Mesendoderm (in vitro differentiated cells): ENCODE measurements at places on chromosomes 1 and 21.

DNA sequence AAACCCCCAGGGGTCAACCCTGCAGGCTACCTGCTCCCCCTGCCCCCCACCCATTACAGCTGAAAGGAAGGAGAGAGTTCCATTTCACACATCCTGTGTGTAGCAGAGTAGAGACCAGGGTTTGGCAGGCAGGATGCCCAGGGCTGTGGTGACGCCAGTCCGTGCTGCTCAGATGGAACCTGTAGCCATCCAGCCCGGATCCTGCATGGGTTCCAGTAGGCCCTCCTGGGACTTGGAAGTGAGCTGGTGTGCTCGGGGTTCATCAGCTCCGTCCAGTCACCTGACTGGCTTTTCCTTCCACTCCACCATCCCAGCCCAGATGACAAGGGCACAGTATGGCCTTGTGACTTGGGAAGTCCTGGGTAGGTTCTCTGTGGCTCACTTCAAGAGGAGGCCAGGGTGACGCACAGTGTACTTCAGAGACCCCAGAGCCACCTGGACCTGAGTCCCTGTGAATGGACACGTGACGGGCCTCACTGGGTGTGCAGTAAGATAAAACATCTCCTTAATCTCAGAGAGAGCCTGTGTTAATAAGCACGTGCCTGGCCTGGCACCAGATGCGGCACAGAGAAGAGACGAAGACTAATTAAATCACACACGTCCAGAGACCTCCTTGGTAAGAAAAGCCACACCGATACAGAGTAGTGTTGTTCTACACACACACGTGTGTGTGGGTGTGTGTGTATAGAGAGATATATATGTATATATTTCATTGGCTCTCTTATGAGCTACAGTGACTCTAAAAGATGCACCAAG lies 16.0 kb downstream of the ITPKB start:
- no peaks in the 10 kb centered on the region for H3K36me3 ChIP-seq
- H3K4me3 ChIP-seq, result no peak overlapping the region
- DNase-seq, result no peak
- no peak overlapping the region for H3K27ac ChIP-seq

DNA sequence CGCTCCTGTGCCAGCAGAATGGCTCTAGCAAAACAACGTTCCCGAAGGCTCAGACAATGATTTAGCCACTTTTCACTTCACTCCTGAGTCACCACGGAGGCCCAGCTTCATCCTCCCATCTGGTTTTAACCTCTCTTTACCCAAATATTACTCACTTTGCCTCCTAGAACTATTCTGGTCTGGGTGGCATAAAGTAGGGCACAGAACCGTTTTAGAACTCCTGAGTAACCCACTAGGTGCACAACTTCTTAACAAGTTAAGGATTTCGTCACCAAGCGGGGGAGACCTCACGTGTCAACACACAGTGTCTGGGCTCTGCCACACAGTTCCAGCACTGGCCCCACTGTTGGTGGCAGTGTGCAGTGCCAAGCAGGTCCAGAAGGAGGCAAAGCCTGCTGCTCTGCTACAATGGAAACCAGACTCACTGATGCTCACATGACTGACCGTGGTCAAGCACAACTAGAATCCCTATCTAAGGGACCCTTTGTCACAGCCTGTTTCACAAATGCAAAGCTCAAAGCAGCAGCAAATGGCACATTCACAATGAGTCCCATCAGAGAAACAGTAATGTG lies 121.7 kb downstream of the SIPA1L2 start:
- H3K4me1 ChIP-seq, result peaks cover 18% of the 10 kb centered on the region
- H3K36me3 ChIP-seq, result no peaks in the 10 kb centered on the region
- peak; percentile 84 for DNase-seq

GRCh38 chr1:8554956-8555534 lies 237.1 kb downstream of the SLC45A1 start:
- no peak overlapping the region for H3K27ac ChIP-seq
- no peak for DNase-seq
- no peak overlapping the region for H3K4me3 ChIP-seq
- peaks cover 2% of the 10 kb centered on the region for H3K4me1 ChIP-seq
- peaks cover 1% of the 10 kb centered on the region for H3K36me3 ChIP-seq

DNA sequence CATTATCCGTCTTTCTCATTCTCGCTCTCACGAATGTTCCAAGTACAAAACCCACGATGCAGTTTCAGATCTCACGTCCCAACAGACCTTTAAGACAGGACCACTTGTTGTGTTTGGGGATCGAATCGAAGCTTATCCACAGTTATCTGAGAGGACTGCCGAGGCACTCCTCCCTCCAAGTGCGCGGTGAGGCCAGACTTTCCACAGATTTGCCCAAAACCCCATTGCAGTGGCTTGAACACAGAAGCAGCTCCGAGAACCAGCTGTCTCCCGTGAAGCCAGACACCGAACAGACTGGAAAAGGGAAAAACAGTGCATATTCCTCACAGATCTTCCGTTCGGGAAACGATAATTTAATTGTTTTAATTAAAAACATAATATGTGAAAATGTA lies 46.5 kb upstream of the COL6A2 start:
- DNase-seq, result no peak
- H3K4me1 ChIP-seq, result peaks cover 8% of the 10 kb centered on the region
- no peaks in the 10 kb centered on the region for H3K27me3 ChIP-seq
- H3K4me3 ChIP-seq, result no peak overlapping the region
- no peaks in the 10 kb centered on the region for H3K36me3 ChIP-seq

DNA sequence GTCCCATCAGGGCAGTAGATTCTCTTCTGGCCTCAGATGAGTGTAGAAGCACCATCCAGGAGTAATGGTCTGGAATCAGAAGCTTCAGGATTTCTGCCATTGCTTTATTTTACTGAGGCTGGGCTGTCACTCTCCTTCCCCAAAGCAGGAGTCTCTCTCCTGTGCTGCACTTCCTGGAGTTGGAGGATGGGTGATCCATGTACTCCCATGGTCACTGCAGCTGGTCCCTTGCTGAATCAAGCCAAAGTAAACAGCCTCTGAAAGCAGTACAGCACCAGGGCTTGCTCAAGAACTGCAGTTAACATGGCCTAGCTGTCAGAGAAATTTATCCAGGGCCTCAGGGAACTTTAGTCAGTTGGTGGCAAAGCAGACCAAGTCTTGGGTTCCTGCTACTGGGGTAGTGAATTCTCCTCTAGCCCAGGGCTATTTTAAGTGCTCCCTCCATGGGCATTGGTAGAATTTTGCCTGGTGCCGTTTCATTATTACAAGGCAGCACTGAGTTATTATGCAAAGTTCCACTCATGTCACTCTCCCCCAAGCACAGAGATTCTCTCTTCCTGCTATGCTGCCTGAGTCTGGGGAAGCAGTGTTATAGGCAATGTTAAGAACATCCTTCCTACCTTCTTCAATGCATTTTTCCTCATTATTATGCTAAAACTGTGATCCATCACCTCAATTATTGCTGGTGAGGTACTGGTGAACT lies 29.5 kb downstream of the DRAM2 start:
- no peaks in the 10 kb centered on the region for H3K27me3 ChIP-seq
- DNase-seq, result no peak
- no peak overlapping the region for H3K27ac ChIP-seq
- no peak overlapping the region for H3K4me3 ChIP-seq

DNA sequence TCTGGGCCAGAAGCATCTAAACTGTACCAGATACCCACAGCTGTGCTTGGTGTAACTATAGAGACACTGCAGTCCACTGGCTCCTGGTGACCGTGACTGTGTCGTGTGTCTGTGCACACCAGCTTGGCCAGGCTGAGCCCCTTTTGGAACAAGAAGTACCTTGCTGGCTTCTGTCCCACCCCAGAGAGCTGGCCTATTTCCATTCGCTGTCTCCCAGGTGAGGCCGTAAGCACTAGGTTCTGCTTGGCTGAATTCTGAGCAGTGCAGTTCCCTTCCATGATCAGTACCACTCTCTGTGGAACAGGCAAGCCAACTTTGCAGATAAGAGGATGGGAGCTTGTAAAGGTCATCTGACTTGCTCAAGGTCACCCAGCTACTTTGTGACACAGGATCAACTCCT lies 119.9 kb upstream of the DNAH14 start:
- H3K36me3 ChIP-seq, result no peaks in the 10 kb centered on the region
- no peaks in the 10 kb centered on the region for H3K27me3 ChIP-seq
- no peak overlapping the region for H3K27ac ChIP-seq
- DNase-seq, result no peak

DNA sequence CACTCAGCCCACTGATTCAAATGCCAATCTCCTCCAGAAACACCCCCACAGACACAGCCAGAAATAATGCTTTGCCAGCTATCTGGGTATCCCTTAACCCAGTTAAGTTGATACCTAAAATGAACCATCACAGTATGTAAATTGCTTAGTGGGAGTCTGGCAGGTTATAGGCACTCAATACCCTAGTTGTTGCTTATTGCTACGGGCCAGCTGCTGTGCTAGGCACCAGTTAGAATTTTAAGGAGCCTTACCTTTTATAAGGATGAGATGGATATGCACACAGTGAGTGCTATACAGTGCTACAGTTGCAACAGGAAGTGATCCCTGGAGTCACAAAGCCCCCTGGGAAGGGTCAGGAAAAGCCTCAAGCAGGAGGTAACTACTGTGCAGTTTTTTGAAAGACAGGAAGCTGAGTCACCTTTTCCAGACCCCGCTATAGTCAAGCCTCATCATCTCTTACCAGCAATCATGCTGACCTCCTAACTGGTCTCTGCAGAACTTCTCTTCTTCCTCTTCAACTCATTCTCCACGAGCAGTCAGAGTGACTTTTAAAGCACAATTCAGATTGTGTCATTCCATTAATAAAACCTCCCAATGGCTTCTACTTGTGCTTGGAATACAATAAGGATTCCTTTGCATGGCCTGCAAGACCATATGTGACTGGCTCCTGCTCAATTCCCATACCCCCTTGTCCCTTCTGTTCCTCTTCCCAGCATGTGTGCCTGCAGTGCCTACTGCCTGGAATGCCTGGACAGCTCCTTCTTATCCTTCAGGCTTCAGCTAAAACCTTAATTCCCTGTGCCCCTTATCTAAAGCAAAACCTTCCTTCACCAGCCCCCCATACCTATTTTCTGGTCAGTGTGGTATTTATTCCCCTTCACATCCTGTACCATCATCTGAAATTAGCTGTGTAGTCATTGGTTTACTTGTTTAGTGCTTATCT lies 10.4 kb upstream of the TLR5 start:
- DNase-seq, result peak; percentile 57
- peaks cover 3% of the 10 kb centered on the region for H3K4me1 ChIP-seq
- no peak overlapping the region for H3K4me3 ChIP-seq
- no peaks in the 10 kb centered on the region for H3K36me3 ChIP-seq
- no peaks in the 10 kb centered on the region for H3K27me3 ChIP-seq

DNA sequence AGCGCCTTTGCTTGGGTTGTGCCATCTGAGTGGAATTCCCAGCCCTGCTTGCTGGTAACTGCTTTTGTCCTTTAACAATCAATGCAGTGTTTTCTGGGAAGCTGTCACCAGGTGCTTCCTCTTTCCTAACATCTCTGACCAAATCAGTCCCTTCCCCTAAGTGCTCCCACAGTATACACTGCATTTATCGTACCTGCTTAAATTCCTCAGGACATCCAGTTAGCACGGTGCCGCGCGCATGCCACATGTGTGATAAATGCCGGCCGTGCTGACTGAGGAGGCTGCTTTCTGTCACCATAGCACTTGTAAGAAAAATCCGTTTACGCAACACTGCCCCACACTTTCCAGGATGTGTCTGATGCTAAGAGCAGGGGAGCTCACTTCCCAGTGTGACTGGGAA lies 115.4 kb downstream of the BCAR3 start:
- H3K36me3 ChIP-seq, result peaks cover 17% of the 10 kb centered on the region
- no peaks in the 10 kb centered on the region for H3K27me3 ChIP-seq
- no peak overlapping the region for H3K4me3 ChIP-seq
- H3K4me1 ChIP-seq, result no peaks in the 10 kb centered on the region
- no peak for DNase-seq

DNA sequence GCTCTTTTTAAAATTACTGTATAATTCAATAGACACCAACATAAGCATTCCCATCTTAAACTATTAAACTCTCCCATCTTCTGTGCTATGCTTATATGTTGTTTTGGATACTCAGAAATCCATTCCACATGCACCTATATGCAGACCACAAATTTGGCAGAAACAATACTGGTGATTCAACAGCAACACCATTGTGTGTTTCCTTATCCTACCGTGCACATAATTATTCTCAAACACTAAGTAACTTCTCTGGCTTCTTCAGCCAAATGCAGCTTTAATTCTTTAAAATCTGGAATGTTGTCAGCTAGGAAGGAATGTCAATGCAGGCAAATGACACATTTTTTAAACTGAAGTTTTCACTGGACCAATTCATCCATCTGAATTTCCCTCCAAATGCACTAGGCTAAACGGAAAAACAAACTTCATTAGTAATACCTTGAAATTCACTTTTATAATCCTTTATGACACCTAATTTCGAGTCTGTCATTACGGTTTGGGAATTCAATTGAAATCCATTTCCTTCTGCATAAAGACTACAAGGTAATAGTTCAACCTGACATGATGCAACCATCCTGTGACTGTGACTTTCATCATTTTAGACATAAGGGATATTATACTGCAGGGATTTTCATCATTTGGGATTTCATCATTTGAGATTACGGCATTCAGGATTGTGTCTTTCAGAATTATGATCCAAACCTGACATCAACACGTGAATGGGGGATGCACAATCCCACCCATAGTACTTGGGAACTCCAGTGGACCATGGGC lies 308.5 kb downstream of the LTN1 start:
- DNase-seq, result no peak
- no peak overlapping the region for H3K27ac ChIP-seq
- H3K4me3 ChIP-seq, result no peak overlapping the region
- no peaks in the 10 kb centered on the region for H3K36me3 ChIP-seq
- no peaks in the 10 kb centered on the region for H3K27me3 ChIP-seq
- H3K4me1 ChIP-seq, result no peaks in the 10 kb centered on the region

DNA sequence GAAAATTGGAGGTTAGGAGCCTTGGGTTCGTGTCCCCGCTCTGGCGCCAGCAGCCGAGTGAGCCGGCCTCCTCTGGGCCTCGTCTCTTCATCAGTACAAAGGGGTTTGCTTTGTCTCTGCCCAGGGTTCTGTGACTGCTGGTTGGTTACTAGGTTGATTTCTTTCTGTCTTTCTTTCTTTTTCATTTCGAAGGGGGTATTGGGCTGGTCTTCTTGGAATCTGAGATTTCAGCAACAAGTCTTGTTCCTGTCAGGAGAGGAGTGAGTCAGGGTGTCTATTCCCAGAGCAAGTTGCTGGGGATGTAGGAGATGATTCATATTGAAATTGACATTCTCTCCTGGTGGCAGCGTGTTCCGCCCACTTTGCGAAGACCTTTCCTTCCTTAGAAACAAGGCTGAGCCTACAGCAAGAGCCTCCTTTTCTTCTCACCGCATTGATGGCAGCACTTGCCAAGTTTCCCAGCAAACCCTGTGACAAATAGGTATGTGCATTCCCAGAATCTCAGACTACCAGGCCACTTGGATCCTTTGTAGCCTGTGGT lies 79.2 kb downstream of the MAN1C1 start:
- peak; percentile 40 for DNase-seq
- no peak overlapping the region for H3K27ac ChIP-seq
- H3K27me3 ChIP-seq, result no peaks in the 10 kb centered on the region

GRCh38 chr1:160129046-160129445 lies 13.5 kb downstream of the ATP1A2 start:
- no peaks in the 10 kb centered on the region for H3K4me1 ChIP-seq
- no peak overlapping the region for H3K27ac ChIP-seq
- H3K4me3 ChIP-seq, result no peak overlapping the region
- no peaks in the 10 kb centered on the region for H3K27me3 ChIP-seq

GRCh38 chr1:55065648-55066047 lies 26.3 kb downstream of the PCSK9 start:
- H3K4me3 ChIP-seq, result no peak overlapping the region
- H3K4me1 ChIP-seq, result no peaks in the 10 kb centered on the region
- H3K27me3 ChIP-seq, result no peaks in the 10 kb centered on the region
- DNase-seq, result no peak
